Hematopoietic multipotent progenitor cell treated with erythropoietin and hydrocortisone succinate and interleukin-3 and kit ligand, for 15 days (in vitro differentiated cells): ENCODE measurements at places on chromosomes 2 and 18.

GRCh38 chr2:98507891-98508708 lies 63.4 kb downstream of the INPP4A start:
- peak; percentile 47 for DNase-seq

DNA sequence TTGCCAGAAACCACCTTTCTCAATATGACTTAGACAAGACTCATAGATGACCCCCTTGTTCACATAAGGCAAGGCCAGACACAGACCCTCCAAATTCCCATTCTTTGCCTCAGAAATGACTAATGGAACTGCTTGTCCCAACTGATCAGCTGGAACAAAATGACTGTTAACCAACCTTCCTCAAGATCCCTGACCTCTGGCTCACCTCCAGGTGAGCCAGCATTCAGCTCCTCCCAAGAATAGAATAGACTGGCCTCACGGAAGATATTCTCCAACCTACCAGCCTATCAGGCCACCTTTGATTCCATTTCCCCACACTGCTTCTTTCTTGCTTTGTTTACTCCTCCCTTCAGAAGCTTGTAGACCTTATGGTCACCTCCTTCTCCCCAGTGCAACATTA lies 195.7 kb upstream of the VWC2L start:
- DNase-seq: no peak

GRCh38 chr2:86631846-86632485 lies 8.3 kb upstream of the RNF103 start:
- no peak for DNase-seq

DNA sequence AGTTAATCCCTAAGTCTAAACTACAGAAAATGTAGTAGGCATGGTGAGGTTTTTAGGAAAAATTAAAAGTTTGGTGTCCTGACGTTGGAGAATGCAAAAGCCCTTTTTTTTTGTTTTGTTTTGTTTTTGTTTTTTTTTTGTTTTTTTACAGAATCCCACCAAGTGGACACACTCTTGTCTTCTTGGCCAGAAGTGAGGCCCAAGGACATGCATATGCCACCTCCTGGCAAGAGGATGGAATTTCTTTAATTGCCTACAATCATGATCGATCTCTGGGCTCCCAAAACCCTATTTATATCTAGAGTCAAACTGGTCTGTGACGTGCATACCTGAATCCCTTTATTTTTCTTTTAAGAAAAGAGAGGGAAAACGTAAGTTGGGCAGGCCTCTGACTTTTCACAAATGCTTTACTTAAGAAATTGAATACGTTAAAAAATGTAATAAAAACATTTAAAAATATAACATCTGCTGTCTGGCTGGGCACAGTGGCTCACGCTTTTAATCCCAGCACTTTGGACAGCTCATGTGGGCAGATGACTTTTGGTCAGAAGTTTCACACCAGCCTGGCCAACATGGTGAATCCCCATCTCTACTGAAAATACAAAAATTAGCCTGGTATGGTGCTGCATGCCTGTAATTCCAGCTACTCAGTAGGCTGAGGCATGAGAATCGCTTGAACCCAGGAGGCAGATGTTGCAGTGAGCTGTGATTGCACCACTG lies 502.7 kb downstream of the CBLN2 start:
- no peak for DNase-seq

DNA sequence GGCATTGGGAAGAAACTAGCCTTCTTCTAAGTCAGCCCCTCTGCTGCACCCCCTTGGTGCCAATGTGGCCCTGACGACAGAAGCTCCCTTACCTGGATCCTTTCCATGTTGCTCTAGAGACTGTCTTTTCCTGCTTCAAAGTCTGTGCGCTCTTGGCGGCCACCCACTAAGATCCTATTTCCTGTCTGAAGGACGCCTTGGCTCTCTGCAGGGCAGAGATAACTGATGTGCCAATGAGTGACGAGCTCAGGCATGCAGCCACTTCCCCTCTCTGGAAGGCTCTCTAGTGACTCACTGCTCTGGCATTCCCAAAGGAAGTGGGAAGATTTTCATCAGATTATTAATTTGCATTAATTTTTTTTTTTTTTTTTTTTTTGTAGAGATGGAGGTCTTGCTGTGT lies 273.5 kb downstream of the CDH20 start:
- DNase-seq: no peak

DNA sequence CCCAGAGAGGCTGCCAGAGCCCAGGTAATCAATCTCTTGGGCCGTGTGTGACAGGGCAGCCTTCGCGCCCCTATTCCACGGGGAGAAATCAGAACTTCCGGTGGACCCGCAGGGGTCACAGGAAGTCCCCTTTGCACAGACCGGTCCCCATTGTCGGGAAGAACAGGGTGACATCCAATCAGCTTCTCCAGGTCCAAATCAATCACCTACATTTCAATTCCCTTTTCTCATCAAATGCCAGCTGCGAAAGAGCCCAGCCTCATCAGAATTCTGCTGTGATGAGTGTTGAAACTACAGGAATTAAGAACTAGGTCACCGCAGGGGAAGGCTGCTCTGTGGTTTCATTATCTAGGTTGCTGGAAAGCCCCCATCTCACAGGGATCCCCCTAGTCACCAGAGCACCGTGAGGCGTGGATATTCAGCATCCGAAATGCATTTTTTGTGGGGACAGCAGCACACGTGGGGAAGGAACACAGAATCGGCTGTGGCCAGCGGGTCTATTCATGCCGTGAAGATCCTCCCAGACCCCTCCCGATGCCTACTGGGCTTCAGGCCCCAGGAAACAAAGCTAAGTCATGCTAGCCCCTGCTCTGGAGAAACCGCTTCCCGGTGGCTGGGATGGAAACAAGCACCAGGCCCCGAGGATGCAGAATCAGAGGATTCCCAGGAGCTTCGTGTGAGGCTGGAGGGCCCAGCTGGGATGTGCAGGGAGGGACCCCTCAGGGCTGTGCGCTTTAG lies 193.7 kb upstream of the ID2 start:
- no peak for DNase-seq

- DNase-seq: no peak
Observed at GRCh38 chr2:239156516-239157265, 244.1 kb downstream of the HDAC4 start.

DNA sequence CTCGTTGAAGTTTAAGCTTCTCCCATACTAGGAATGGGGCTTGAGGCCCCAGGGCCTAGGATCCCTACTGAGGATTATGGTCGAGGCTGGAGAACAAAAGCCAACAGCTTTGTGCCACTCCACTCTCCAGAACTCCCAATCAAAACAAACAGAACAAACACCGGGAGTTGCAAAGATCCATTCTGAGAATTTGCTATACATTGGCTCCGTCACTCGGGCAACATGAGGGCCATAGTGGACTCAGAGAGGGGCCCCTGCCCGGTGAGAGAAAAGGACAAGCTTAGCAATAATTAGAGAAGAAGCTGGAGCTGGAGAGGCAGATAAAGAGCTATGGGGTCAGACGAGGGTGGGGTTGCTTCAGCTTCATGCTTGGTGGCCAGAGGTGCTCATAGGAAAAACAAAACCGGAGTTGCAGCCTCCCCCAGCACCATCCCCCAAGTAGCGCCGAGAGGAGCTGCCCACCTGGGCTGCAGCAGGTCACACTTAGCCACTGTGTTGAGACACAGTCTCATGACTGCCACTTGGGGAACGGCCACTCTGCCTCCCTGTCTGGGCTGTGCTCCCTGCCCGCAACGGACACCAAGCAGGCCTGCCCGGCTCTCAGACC lies 142.3 kb upstream of the HAAO start:
- no peak for DNase-seq

DNA sequence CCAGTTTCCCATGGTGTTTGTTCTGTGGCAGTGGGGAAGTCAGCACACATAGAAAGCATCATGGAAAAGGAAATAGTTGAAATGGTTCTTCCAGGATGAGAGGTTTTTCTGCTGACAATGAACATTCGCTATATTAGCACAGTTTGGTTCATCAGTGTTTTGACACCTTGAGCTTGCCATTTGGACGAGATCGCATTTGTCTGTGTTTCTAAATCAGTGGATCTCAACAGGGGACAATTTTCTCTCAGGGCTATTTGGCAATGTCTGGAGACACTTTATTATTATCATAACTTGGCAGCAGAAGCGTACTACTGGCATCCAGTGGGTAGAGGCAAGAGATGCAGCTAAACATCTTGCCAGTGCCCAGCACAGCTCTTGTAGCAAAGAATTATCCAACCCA lies 74.6 kb downstream of the CD8B2 start:
- no peak for DNase-seq

- no peak for DNase-seq
Observed at GRCh38 chr2:146228466-146229058, 1616.3 kb upstream of the ACVR2A start.

DNA sequence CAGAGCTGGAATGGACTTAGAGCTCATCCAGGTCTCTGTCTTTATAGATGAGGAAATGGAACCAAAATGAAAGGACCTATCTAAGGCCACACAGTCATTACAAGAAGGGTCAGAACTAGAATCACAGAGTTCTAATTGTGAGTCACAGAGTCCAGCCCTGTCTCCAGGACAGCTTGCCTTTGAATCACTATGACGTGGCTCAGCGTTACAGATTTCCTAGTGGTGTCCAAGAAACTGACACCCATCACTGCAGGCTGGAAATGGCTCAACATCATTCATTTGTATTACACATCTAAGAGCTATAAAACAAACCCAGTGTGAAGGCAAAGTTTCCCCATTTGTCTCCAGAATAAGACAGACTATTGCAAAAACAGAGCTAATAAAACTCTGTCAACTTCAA lies 164.3 kb upstream of the SIX2 start:
- DNase-seq: no peak

GRCh38 chr2:168180483-168180882 lies 66.9 kb downstream of the STK39 start:
- DNase-seq: no peak

DNA sequence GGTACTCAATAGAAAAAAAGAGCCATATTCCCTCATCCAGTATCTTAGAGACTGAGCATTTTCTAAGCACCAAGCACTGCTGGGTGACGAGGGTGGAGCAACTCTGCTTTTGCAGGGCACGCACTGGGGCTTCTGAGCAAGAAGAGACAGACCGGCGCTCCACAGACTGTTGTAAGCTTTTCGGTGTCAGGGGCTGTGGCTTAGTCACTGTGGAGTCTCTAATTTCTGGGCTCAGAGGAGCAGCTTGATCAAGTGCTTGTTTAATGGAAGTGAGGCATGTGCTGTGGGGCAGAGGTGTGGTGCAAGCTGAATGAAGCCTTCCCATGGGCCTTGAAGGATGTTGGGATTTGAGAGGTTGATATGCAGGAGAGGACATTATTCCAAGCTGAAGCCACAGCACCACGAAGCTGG lies 227.1 kb downstream of the MYCN start:
- no peak for DNase-seq

DNA sequence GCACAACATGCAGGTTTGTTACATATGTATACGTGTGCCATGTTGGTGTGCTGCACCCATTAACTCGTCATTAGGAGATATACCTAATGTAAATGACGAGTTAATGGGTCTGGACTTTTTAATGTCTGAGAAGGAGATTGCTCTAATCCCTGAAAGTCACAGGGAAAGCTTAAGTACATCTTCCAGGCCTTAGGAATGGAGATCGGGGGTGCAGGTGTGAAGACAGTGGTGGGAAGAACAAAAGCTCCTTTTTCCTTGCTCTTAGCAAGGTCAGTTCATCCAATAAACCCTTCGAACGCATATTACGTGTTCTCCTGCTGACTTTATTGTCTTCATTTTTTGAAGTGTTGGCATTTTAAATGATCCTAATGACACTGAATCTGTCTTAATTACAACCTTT lies 50.8 kb upstream of the LAMA1 start:
- DNase-seq: no peak

GRCh38 chr2:157256626-157257025 lies 879 bp upstream of the GALNT5 start:
- DNase-seq: peak; percentile 38

DNA sequence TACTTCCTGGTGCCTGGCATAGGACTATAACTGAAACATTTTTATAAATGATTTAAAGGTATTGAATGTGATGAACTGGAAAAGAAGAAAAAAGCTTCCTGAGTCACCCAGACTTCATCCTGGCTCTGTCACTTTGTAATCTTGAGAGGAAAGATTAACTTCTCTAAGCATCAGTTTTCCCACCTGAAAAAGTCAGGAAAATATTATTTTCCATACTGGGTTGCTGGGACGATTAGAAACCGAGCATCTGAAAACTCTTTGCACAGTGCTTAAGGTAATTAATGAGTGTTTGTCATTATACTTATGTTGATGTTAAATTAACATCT lies 71.8 kb downstream of the FMNL2 start:
- no peak for DNase-seq

GRCh38 chr2:226122041-226122440 lies 677.6 kb downstream of the IRS1 start:
- DNase-seq: no peak

- DNase-seq: no peak
Observed at GRCh38 chr18:68417826-68418225, 297.1 kb downstream of the TMX3 start.

DNA sequence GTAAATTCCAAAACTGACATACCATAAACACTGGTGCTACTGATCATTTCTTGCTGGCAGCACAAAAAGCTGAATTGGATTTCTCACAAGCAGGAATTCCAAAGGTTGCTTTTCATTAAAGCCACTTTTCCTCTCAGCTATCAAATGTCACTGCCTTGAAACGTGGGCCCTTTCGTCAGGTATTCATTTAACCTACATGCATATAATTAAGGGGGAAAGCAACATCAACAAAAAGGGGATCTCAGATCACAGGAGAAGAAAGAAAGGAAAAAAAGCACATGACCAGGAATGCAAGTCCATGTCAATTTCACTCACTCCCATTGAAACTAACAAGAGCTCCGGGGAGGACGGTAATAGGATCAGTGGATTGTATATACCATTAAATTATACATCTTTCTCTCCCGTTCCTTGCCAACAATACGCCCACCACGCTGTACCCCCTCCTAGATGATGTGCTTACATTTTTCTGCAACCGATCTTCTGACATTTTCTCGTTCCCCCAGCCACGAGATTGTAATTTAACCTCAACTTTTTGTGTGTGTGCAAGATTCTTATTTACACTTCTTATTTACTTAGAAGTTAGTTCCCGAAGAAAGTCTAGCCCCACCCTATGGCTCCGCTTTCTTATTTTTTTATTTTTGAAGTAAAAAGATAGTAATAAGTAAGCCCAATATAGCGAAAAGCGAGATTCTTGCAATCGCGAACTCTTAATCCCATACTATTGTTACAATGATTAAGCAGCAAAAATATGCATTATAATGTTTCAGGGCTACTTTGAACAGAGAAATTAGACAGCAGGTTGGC lies 725 bp downstream of the FIGN start:
- no peak for DNase-seq

DNA sequence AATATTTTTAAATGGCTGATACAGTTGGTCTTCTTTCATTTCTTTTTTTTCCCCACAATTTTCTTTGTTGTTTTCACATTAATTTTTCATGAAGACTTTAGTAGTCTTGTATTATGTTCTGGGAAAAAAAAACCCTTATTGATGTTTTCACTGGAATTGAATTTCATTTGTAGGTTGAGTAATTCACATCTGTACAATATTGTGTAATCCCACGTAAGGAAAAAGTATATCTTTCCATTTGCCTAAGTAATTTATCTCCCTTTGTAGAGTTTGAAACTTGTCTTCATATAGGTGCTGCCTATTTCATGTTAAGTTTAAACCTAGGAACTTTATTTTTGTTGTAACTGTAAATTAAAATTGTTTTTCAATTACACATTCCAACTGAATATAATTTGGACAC lies 2.0 kb downstream of the DNAJC27 start:
- DNase-seq: no peak
